ENCODE measurements at places on chromosomes 6 and 20.

DNA sequence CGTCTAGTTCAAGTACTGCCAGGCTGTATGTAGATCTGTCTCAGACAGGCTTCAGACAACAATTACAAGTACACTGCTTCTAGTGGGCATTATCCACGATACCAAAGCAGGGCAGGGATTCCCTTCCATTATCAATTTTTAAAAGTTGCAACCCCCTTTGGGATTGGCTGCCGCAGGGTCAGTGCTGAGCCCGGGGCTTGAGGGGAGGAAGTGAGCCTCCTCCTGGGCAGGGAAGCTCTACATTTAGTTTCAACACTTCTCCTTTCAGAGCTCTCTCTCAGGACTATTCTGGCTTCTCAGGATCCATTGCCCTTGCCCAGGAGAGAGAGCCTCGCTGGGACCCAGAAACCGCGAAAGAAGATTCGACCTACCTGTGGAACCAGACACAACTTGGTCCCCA lies 1.5 kb downstream of the HTR1B start:
- no peak for ATAC-seq

DNA sequence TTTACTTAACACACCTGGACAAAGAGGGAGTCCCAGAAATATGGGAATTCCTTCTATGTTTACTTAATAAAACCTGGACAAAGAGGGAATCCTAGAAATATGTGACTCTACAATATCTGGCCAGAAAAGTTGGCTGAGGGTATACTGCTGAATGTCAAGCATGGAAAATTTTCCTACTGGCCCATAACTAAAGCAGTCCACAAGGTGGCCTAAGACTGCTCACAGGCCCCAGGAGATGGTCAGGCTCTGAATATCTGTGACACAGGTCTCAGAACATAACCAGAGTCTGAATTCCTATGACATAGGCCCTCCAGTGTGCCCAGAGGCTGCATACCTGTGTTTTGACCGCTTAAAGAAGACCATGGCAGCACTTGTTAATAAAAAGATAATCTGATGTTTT lies 578.2 kb upstream of the NRSN1 start:
- ATAC-seq: no peak

DNA sequence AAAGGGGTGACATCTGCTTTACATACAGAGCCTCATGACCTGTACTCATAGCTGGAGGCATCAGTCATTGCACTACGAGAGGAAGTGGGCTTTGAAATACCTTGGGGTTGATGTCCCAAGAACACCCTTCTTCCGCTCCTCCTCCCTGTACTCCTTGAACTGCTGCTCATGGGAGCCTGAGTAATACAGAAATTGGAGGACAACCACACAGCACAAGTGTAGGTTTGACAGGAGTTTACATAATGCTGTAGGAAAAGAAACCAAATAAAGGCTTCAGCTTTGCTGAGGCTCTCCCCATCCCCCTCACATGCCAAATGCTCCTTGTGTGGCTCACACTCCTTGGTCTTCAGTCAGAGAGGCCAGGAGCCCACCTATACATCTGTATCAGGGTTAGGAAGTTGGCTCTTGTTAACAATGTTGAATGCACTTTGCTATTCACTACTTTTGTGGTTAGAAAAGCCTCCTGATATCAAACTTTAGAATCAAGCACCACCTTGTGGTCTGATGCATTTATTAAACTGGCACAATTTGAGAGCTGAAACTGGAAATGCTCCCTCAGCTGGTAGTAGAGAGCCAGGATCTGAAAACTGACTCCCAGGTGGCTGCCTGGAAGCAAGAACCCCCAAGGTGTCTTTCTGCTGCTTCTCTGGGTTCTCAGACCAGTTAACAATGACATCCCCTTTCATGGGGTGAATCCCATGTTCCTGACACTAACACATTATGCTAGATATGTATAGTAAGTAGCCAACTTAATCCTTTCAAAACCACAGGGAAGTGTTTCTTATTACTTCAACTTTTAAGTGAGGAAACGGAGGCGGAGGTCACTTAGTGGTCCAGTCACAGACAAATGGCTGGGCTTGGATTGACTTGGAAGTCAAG lies 56.2 kb upstream of the EDN1 start:
- peak; percentile 71 for ATAC-seq

GRCh38 chr6:35725721-35726438 lies 11.0 kb upstream of the ARMC12 start:
- ATAC-seq: no peak

GRCh38 chr20:54347166-54347833 lies 128.1 kb upstream of the DOK5 start:
- no peak for ATAC-seq

DNA sequence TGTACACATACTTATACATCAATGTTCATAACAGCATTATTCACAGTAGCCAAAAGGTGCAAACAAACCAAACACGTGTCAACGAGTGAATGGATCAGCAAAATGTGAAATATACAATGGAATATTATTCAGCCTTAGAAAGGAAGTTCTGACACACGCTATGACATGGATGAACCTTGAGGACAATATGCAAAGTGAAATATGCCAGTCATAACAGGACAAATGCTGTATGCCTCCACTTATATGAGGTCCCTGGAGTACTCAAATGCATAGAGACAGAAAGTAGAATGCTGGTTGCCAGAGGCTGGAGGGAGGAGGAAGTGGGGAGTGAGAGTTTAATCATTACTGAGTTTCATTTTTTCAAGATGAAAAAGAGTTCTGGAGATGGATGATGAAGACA lies 37.8 kb upstream of the IGF2R start:
- ATAC-seq: peak; percentile 91

DNA sequence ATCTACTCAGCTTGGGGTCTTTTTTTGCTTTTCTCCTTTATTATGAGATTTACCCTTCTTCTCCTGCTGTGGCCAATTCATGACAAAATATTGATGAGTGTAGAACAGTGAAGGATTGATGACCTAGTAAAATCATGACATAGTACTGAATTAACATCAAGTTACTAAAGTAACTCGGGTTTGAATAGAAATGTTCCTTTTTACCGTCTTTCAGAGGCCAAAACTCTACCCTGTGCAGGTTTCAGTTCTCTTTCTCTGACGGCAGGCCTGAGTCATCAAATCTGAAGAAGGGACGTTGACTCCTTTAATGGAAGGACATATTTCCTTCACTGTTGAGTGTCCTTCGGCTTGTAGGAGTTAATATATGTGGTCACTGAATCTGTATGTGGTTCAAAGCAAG lies 80.7 kb downstream of the RREB1 start:
- peak; percentile 89 for ATAC-seq

DNA sequence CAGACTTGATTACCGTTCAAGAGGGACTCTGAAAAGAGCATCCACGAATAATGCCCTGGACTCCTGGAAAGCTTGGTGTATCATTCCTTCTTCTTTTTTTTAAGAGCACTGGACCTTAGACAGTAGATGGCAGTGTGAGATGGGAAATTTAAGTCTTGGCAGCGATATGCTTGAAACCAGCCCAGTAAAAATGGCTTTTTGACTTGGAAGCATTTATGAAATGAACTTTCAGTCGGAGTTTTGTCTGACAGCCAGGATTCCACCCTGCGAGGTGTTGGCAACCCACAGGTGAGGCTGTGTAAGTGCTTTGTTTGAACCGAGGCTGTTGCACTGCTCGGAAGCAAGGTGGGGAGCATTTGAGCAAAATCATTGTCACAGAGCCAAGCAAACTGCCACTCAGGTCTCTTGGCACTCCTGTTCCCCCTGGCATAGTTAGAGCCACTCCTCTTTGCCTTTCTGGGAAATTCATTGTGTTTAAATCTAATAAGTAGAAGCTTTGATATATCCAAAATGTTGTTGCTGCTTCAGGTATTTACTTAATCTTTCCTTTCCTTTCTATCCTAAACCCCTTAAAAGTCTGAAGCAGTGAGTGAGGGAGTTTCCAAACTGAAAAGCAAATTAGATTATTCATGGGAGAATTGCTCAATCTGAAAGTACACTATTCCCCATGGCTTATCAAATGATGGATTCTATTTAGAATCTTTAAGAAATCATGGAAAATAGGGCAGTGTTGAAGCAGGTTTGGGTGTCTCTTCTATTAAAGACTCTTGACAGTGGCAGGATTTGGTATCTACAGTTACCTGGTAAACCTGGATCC lies 272.8 kb upstream of the SLC35B3 start:
- ATAC-seq: no peak

DNA sequence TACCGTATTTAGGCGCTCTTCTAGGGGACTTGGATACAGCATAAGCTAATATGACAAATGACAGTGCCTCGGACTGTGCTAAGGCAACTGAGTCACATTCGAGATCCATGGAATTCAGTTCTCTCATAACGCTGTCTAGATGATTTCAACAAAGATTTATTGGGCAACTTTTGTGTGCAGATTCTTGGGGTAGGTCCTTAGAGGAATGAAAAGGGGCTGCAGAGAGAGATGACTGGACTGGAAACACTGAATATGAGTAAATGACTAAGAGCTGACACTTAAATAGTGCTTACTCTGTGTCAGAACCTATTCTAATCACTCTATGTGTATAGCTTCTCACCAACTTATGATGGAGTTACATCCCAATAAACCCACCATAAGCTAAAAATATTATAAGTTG lies 36.4 kb upstream of the MARCKS start:
- ATAC-seq: no peak

DNA sequence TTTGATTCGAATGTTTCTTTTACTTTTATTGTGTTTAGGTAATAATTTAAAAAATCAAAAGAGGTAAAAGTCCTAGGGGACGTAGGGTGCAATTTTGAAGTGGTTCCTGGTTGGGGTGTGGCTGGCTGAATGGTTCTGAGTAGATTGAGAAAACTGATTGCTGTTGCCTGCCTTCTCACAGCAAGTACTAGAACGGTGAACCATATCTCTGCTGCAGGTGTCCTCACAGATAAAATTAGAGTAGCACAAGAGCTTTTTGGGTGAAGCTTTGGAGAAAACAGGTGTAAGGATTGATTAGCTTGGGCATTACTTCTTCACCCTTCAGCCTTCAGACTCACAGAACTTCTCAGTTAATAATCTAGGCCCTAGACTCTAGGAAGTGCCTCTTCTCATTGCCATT lies 19.8 kb upstream of the GJA10 start:
- ATAC-seq: no peak

DNA sequence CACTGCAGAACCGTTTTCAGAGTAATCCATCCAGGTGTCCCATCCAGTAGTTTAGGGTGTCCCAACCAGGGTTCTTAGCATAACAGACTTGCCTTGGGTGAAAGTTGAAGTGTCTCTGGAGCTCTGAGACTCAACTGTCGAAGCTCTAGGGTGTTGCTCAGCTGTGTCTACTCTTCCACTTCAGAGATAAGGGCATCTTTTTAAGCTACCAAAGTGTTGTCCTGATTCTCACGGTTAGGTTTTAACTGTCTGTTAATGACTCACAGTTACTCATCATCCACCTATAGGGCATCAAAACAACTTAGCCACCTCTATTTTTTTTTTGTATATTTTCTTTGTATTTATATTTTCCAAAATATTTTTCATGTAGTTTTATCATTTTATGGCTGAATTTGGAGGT lies 36.9 kb upstream of the TBX18 start:
- no peak for ATAC-seq

DNA sequence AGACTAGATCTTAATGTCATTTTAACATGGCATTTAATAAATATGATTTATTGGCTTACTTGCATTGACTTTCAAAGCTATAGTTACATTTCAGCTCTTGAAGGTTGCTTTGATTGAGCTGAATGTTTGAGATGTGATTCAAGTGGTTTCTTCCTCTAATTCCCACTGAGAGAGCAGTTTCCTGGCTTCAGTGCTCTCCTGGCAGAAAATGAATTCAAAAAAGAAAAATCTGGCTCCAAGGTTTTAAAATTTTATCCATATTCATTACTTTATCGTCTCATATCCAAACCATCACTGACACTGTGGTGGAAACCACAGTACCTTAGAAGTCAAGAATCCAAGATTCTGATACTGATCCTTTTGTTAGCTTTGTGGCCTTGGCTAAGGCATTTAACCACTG lies 263.1 kb upstream of the HSF2 start:
- no peak for ATAC-seq

GRCh38 chr6:25127076-25127837 lies 151.9 kb upstream of the CARMIL1 start:
- no peak for ATAC-seq

GRCh38 chr6:45556828-45557227 lies 179.1 kb upstream of the SUPT3H start:
- no peak for ATAC-seq

- ATAC-seq: no peak
Measured at GRCh38 chr6:146697921-146698320, 99.1 kb downstream of the ADGB start.

- no peak for ATAC-seq
Measured at GRCh38 chr20:17616480-17617211, 46.8 kb downstream of the DSTN start.

- no peak for ATAC-seq
Measured at GRCh38 chr6:114747995-114748625, 405.3 kb upstream of the HS3ST5 start.

DNA sequence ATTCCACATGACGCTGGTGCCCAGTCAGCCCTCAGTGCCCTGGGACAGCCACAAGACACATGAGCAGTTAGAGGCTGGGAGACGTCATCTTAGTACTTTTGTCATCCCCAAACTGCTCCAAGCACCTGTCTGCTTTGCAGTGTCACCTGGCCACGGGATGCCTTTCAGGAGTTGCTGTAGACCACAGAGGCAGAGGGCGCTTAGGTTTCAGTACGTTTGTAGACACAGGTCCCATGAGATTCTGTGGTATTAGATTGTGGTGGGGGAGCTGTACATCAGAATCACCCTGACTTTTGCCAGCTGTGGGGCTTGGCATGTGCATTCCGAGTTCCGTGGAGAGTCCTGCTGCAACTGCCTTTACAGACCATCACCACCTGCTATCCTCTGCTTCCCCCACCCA lies 16.7 kb downstream of the MAVS start:
- ATAC-seq: peak; percentile 91

- peak; percentile 61 for ATAC-seq
Measured at GRCh38 chr6:160534050-160534696, 129.9 kb downstream of the LPA start.

DNA sequence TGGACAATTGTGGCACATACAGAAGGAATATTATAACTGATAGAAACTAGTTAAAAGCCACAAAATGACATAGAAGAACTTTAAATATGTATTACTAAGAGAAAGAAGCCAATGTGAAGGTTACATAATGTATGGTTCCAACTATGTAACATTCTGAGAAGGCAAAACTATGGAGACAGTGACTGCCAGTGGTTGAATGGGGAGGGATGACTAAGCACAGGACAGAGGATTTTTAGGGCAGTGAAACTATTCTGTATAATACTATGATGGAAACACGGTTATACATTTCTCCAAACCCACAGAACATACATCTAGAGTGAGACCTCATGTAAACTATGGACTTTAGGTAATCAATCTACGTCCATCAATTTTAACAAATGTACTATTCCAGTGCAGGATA lies 22.4 kb downstream of the SYNCRIP start:
- ATAC-seq: no peak

- peak; percentile 73 for ATAC-seq
Measured at GRCh38 chr6:108565893-108566292, 5.2 kb downstream of the FOXO3 start.

- ATAC-seq: no peak
Measured at GRCh38 chr6:40037271-40037670, 103.0 kb upstream of the MOCS1 start.

GRCh38 chr20:54469293-54469692 lies 6.1 kb upstream of the DOK5 start:
- ATAC-seq: no peak

Data from stimulated activated memory B cell treated with anti-CD40 and anti-IgM and Interleukin-4, amounts not matched to agents 10 μg/mL and 1 μg/mL and 100 μg/mL, for 72 hours (primary cell).